Non-pigmented ciliary epithelial cell (primary cell): ENCODE measurements at places on chromosomes 2 and 18.
A peak's percentile ranks its signal among the peaks of the same experiment; 100 is the strongest.

DNA sequence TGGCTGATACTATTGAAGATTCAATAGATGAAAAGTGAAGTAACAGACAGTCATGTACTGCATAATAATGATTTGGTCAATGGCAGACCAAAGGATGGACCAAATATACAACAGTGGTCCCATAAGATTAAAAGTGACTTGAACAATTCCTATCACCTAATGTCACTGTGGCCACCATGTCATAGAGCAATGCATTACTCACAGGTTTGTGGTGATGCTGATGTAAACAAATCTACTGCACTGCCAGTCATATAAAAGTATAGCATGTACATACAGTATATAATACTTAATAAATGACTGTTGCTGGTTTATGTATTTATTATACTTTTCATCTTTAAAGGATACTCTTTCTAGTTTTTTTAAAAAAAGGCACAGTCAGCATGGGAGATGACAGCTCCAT lies 99.9 kb downstream of the USP34 start:
- no peak for DNase-seq

DNA sequence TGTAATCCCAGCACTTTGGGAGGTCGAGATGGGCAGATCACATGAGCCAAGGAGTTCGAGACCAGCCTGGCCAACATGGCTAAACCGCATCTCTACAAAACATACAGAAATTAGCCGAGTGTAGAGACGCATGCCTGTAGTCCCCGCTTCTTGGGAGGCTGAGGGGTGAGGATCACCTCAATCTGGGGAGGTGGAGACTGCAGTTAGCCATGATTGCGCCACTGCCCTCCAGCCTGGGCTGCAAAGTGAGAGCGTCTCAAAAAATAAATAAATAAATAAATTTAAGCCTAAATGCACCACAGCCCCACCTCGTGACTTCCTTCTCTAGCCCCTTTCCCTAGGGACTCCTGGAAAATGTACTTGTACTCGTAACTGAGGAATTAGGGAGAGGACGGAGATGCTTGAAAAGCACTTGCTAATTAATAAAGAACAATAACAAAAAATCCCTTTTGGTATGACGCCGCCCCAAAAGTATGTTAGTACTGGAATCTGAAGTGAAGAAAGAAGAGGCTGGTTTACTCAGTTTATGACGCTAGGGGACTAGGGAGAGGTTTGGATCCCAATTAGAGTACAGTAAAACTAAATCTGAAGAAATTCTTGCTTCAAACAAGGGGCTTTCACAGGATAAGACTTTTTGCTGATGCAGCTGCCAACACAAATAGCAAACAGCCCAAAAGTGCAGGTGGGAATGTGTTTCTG lies 887 bp upstream of the ZNF396 start:
- no peak for DNase-seq

DNA sequence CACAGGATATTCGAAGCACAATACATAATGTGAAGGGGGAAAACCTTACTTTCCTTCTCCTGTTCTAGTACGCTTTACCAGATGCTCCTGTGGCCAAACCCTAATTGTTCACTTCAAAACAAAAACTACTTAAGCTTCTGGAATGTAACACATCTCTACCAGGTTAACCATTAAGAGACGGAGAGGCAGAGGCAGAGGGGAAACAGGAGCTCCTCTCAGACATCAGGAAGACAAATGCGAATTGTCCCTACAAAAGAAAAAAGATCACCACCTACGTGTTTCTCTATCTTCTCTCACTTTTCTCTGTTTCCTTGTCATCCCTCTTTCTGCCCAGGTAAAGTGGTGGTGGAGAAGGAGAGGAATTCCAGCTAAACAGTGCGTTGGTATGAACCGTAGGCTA lies 266.8 kb downstream of the NRXN1 start:
- no peak for DNase-seq

DNA sequence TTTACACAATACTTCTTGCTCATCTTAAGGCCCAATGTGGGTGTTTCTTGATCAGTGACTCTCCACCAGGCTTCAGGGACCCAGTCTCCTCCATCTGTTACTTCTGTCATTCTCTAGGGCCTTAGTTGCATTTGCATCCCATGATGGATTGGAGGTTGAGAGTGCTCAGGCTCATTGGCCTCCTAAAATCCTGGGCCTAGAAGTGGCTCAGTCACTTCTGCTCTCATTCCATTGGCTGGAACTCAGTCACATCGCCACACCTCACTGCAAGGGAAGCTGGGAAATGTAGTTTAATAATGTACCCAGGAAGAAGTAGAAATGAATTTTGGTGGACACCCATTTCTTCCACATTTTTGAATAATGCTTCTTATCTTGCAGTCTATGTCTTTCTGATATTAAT lies 223.5 kb downstream of the HRH4 start:
- DNase-seq: no peak

DNA sequence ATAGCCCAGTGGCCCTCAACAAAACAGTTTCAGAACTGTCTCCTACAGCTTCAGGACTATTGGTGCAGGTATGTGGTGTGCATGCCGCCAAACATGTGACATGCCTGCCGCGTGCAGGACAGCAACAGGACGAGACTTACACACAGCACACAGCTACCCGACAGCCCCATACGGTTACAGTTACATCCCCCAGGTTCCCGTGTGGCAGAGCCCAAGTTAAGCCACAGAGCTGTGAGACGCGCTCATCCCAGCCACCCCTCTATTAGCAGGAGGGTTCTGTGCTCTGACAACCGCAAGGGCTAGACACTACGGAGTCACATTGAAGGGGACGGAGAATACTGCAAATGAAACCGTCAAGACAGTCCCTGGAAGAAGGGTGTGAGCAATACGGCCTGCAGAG lies 16.4 kb upstream of the TUBB6 start:
- no peak for DNase-seq

DNA sequence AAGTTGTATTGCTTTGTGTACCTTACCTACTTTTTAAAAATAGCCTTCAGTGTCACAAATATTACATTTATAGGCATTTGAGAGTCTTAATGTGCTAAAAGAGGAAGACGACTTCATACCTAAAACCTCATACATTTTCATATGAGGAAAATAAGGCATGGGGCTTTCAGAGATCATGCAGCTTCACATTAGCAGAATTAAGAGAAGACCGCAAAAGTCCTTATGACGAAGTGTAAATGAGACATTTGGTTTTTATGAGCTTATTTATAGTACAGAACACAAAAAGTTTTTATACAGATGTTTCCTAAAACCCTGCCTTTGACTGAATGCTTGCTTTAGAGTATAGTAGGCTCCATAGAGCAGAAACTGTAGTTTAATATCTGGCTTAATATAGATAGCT lies 10.1 kb upstream of the CCDC138 start:
- DNase-seq: no peak

GRCh38 chr2:45439788-45440773 lies 171.0 kb downstream of the SRBD1 start:
- no peak for DNase-seq

DNA sequence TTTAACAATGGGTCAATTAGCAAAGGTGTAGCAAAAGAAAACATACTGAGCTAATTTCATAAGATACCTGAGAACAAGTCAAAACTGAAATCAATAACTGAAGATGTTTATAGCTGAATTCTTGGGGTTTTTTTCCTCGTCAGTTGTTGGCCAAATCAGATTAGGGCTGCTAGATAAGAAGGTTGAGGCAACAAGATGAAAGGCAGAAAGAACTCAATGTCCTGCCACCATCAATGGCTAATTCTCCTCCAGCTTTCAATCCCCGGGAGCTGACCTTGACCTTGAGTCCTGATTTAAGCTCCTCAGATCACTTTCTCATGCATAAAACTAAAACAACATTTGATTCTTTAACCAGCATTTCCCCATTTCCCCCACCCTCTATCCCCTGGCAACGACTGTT lies 61.8 kb downstream of the MREG start:
- no peak for DNase-seq

GRCh38 chr2:105437708-105438103 lies 38.9 kb upstream of the FHL2 start:
- DNase-seq: no peak

GRCh38 chr2:233255151-233255550 lies 3.7 kb downstream of the ATG16L1 start:
- no peak for DNase-seq

- no peak for DNase-seq
Observed at GRCh38 chr2:20596973-20597859, 53.7 kb downstream of the HS1BP3 start.

DNA sequence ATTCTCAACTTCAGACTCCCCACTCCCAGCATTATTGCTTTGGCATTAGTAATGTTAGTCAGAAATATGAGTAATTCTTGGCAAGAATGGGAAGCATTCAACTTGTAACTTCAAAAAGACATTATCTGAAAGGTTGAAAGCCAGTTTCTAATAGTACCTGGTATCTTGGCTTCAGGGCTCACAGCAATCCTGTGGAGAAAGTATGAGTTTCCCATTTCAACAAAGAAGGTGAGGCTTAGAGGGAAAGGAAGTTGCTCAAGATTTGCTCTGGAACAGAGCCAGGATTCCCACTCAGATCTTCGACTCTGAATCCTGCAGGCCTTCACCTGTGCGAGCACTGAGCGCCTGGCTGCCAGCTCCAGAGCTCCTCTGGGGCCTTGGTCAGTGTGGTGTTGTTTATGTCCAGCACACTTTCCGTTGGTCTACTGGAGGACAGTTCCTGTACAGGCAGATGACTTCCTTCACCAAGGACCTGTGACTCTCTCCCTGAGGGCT lies 136.1 kb downstream of the MCFD2 start:
- no peak for DNase-seq

GRCh38 chr2:196758474-196759377 lies 40.8 kb downstream of the GTF3C3 start:
- DNase-seq: no peak

DNA sequence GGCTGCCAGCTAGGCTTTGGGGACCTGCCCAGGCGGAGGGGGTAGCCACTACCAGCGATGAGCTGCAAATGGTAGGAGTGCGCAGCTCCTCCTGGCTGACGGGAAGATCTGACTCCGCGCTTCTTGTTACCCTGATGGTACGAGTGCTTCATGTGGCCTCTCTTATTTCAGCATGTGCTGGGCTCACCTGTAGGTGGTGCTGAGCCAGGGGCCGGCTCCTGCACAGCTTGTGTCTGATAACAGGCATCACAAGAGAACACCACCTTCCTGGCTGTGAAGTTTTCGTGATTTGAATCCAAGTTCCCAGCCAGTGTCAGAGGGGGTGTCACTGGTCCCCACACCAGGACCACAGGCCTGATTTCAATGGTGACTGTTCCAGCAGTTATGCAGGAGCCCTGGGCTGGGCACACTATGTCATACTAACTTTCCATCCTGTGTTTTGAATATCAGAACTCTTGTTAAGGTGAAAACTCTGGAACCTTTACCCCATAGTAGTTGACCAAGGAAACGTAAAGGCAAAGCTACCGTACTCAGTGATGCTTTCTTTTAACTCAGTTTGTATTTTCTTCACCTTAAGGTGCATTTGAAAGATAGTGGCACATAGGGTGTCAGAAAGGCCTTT lies 28.0 kb downstream of the APCDD1 start:
- DNase-seq: no peak

- no peak for DNase-seq
Observed at GRCh38 chr2:74457129-74457548, 1.1 kb upstream of the WBP1 start.

DNA sequence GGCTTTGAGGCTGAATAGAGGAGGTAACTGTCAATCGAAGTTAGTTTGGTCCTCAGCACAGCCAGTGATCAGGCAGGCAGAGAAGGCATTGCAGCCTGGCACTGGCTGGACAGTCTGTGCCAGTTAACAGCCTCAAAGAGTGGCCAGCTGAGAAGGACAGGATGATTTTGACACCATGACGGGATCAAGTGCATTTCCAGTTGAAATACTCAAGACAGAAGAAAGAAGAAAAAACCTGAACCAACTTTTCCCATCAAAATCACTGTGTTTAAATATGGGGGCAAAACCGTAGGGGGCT lies 96.7 kb upstream of the ZCCHC2 start:
- no peak for DNase-seq

GRCh38 chr2:141528990-141529389 lies 601.8 kb downstream of the LRP1B start:
- DNase-seq: no peak

- DNase-seq: peak; percentile 49
Observed at GRCh38 chr2:182447863-182448262, 21.0 kb upstream of the PDE1A start.

GRCh38 chr2:15973481-15974401 lies 33.4 kb downstream of the MYCN start:
- DNase-seq: no peak

DNA sequence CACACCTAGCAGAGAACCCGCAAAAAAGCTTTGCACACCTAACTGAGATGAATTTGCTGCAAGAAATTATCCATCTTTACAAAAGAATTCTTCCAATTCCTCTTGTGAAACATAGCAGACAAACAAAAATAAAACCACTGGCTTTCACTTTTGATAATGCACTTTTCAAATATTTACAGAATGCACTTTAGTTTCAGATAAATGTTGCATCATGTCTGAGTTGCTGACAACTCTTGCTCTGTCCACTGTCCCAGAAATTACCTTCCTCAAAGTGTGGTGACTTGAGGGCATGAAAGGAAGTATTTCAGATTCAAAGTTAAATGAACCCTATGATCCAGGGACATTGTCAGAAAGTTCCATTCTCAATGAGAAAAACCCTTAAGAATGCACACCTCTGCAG lies 256.2 kb upstream of the PARD3B start:
- no peak for DNase-seq

GRCh38 chr2:146131048-146131447 lies 1611.1 kb upstream of the ZEB2 start:
- DNase-seq: no peak

- no peak for DNase-seq
Observed at GRCh38 chr18:2572171-2572569, 813 bp downstream of the NDC80 start.

- DNase-seq: no peak
Observed at GRCh38 chr2:20224716-20225293, at the start of gene SDC1. SDC1 (minus strand) TSS chr2:20225130; CDS start chr2:20224867, 263 bp downstream.

DNA sequence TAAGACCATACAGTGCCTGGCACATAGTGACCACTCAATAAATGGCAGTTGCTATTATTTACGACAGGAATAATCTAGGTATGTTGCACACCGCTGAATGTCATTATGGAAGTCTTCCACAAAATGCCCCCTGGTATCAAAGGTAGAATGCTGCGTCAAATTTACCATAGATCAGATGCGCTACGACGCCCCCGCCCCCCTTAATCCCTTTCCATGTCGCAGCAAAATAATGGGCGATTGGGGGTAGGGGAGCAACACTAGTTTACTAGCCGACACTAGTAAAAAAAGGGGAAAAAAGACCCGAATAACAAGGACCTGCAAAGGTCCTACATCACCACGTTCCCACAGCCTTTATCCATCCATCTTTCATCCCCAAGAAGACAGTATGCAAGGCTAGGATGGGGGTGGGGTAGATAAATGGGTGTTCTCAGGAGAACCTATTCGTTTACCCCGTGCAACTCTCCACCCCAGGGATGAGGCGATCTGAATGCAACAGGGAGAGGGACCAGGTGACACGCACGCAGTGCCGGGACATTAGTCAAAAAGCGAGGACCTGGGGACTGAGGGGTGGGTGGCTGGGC lies 455 bp downstream of the PREPL start:
- no peak for DNase-seq

DNA sequence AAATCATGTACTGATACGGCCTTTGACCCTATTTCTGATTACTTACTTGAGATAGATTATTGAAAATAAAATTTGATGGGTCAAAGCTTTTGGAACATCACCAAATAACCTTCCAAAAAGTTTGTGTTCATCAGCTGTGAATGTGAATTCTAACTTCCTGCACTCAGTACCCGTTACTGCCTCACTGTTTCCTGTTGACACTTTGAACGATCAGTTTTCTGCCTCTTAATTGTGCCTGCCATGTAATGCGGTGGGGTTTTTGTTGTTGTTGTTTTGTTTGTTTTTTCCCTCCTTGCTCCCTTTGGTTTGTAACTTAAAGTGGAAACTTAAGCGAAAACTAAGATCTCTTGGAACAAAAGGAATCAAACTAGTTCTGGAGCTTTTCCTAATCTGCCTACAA lies 18.9 kb downstream of the ATG16L1 start:
- DNase-seq: no peak
